ENCODE measurements at places on chromosomes 4 and X.

GRCh38 chr4:146342600-146343192 lies 128.4 kb downstream of the REELD1 start:
- no peak for DNase-seq

DNA sequence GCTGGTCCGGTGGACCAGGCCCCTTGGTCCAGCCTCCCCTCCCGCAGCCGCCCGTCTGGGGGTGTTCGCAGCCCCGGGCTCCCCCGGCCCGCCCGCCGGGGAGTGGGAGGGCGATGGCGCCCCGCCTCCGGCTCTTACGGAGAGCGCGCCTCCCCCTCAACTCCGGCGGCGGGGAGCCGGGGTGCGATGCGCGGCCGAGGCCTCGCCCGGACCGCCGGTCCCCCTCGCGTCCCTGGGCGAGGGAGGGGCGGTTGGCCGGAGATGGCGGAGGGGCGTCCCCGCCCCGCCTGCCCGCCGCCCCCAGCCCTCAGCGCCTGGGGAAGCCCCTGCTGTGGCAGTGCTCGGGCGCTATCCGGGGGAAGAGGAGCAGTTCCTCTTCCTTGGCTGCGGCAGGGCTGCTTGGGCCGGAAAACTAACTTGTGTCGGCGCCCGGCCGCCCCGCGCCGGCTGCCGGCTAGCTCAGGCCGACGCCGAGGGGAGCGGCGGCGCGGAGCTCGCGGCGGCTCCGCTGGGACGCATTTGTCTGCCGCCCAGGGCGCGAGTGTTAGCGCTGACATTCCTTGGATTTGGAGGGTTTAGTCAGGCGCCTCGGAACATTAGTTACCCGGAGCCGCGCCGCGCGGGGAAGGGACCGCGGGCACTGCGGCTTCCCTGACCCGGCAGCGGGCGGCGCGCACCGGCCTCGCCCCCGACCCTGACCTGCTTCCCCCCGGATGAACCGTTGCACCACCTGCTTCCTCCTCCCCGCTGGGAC lies 994 bp downstream of the GALNT7 start:
- peak; percentile 11 for DNase-seq

DNA sequence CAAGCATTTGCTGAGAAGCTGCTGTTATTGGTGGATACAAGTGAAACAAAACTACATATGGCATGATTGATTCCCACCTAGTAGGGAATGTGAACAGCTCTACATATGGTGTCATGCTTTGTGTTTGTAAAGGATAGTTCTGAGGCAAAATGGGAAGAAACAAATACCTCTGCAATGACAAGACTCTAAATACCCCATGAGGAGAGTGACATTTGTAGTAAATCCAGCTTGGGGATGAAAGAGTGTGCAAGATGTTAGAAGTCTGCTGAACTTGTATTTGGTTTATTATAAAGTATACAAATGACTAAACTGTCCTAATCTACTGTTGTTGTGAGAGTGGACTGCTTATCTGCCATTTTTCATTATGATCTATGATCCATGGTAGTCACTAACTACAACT lies 120.8 kb upstream of the HS3ST1 start:
- no peak for DNase-seq

- no peak for DNase-seq
These were observed 24.3 kb upstream of the GLRA2 start for GRCh38 chrX:14504960-14505538.

- DNase-seq: no peak
These were observed 6.2 kb upstream of the AFF1 start for GRCh38 chr4:86928400-86929255.

GRCh38 chrX:14926471-14926870 lies 53.2 kb downstream of the MOSPD2 start:
- DNase-seq: no peak

- DNase-seq: no peak
These were observed 93.8 kb downstream of the INPP4B start for GRCh38 chr4:142752202-142752786.

GRCh38 chr4:124105212-124105611 lies 607.3 kb downstream of the ANKRD50 start:
- no peak for DNase-seq

GRCh38 chr4:1866189-1866661 lies 5.0 kb upstream of the NSD2 start:
- no peak for DNase-seq

DNA sequence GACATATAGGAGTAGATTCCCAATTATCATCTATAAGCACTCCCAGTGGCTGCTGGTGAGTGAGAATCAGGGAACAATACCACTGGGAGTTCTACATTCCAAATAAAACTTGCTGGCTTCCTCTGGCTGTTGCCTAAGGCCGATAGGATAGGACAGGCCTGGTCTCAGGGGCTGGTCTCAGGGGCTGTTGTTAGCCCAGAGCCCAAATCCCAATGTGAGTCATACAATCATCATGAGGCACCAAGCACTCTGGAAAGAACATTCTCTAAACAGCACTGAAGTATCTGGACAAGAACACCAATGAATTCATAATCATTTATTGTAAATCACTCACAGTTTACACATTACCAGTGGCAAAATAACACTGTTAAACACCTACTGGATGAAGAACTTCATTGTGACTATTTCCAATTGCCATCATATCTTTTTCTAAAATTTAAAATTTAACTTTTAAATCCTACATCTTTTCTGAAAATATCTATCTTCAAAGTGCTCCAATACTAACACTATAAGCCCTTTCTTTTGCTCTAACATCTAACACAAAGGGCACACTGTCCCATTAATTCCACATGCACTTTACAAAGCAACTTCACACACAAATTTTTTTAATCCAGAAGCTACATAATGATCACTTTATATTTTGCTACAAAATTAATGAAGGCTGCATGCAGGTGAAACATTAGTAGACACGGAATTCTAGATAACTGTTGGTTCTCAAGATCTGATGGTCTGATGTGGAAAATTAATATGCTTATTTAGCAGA lies 67.6 kb upstream of the TMEM150C start:
- DNase-seq: no peak

DNA sequence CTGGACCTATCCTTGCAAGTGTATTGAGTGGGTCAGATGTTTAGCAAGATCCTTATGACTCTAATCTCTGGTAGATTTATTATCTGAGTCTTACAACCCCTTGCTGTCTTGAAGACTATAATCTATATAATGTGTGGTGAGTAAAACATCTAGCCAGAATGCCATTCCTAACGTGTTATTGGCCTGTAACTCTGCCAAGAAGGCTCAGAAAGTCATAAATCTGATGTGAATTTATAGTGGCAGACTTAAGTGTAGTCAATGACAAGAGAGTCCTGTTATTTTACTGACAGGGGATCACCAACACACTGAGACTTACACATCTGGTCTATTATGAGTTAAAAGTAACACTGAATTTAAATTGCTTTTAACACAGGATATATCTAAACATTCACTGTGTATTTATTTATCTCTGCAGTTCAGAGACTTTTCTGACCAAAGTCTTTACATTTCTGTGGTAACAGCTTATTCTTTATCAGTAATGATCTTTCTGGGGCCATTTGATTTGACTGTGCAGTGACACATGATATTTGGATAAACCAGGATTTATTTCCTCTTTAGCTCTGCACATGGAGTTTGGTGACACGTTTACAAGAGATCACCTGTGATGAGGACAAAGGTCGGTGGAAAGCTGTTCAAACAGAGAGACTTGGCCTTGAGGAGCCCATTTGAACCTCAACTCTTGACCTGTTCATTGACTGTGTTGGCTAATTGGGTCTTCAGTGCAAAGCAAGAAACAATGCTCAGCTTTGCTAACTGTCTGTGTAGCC lies 415.8 kb downstream of the STIM2 start:
- no peak for DNase-seq

- DNase-seq: no peak
These were observed 208.5 kb downstream of the PPP4R3C start for GRCh38 chrX:27254656-27255055.

GRCh38 chr4:92455329-92455839 lies 151.6 kb downstream of the GRID2 start:
- no peak for DNase-seq

- DNase-seq: no peak
These were observed 19.8 kb downstream of the TMLHE start for GRCh38 chrX:155592981-155593380.

DNA sequence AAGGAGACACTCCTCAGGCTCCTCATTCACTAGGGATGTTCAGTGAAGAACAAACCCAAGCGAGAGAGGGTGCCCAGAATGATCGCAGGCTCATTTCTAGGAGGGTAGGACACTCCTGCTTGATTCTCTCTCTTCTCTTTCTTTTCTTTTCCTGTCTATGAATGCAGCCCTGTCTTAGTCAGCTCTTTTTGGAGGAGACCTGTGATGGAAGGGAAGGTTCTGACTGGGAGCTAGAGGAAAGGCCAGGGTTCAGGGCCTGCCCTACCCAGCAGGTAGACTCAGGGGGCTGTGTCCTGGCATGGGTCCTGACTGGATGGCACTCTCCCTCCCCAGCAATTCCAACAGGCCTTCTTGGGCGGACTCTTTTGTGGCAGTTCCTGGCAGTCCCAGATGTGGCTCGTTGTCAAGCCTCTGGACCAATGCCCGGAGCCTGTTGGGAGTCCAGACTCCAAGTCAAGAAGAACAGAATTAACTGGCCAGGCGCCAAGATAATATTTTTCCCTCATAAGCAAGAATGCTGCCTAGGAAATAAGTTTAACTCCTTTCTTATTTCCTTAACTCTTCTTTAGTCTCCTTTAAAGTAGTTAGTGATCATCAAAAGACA lies 139.4 kb upstream of the SCML1 start:
- no peak for DNase-seq

DNA sequence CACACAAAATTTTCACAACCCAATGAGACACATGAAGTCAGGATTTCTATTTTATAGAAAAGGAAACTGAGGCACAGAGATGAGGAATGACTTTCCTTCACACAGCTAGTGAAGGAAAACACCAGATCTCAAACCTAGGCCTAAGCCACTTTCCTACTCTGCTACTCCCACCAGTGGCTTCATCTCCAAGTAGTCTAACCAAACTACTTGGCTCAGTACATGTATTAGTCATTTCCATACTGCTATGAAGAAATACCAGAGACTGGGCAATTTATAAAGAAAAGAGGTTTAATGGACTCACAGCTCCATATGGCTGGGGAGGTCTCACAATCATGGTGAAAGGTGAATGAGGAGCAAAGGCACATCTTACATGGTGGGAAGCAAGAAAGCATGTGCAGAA lies 196.6 kb downstream of the EVC2 start:
- no peak for DNase-seq

- DNase-seq: no peak
These were observed 27.4 kb downstream of the LEF1 start for GRCh38 chr4:108141213-108141950.

DNA sequence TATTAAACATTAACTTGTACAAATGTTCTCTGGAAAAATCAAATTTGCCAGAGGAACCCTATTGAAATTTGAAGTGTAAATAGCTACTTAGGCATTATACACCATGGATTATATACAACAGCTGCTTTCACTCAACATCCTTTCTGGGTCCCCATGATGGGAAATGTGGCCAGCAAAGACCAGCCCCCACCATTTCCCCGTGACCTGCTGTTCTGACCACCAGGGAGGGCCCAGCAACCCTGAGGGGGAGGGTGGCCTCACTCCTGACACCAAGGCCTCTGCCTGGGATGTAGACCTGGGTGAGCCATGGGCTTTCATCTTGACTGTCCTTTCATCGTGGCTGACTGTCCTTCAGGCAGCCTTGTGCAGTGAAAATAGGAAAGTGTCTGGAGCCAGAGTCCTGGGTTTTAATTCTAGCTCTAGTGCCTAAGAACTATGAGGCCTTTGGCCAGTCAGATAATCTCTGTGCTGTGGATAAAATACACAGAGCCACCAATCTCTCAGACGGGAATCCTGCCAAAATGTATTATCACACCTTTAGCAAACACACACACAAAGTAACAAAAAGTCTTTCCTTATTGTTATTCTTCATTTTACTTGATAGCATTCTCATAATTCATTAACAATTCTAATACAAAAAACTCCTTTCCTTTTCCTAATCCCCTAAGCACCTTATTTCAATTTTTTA lies 45.1 kb downstream of the NR3C2 start:
- no peak for DNase-seq

- no peak for DNase-seq
These were observed 9.0 kb upstream of the HNRNPD start for GRCh38 chr4:82382751-82383150.

DNA sequence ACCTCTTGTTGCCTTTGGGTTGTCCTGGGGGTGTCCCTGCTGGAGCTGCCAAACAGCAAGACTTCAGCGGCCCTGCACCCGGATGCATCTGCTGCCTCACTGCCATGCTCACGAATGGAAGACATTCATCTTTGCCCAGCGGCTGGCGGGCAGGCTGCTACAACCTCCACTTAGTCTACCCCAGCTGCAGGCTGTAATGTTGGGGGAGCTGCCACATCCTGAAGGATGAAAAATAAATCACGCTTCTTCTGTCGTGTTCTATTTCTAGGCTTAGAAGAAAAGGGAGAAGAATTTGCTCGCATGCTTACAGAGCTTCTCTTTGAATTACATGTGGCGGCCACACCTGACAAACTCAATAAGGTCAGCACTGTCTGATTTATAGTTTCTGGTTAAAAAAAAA lies 61.4 kb downstream of the FAM114A1 start:
- DNase-seq: no peak

DNA sequence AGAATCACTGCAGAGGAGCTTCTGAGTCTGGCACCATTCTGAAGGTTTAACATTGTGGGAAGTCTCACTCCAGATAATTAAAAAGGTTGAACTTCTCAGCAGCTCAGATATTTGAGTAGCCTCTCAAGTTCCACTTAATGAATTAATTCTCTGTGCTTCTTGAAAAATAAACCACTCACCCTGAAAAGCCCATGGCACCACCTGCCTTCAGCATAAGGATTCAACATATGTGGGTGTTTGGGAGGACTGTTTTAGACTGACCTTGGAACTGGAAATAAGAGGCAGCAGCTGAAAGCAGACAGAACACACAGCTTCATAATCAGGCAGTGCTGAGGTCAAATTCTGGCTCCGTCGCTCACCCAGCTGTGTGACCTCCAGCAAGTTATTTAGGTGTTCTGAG lies 100.6 kb downstream of the KCNIP4 start:
- DNase-seq: no peak

GRCh38 chr4:106231931-106232330 lies 84.1 kb downstream of the TBCK start:
- DNase-seq: no peak

DNA sequence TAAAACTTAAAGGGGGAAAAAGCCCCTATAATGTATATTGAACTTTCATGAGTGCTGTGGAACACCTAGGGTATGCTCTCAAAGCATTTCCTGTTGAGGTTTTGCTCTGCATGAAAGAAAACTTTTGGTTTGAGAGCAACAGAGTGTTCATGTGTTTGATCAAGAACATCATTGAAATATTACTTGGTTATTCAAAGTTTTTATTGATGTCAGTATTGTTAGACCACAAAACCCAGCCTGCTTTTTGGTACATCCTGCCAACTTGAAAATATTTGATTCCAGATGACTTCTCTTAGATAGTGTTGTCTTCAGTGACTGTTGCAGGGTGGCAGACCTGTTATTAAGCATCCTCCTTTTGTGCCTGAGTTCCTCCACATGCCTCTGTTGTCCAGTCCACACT lies 68.0 kb downstream of the N4BP2 start:
- DNase-seq: no peak

GRCh38 chr4:98626350-98626749 lies 32.1 kb downstream of the TSPAN5 start:
- DNase-seq: no peak
